CD8-positive, alpha-beta memory T cell (primary cell): ENCODE measurements at places on chromosomes 13 and 19.

DNA sequence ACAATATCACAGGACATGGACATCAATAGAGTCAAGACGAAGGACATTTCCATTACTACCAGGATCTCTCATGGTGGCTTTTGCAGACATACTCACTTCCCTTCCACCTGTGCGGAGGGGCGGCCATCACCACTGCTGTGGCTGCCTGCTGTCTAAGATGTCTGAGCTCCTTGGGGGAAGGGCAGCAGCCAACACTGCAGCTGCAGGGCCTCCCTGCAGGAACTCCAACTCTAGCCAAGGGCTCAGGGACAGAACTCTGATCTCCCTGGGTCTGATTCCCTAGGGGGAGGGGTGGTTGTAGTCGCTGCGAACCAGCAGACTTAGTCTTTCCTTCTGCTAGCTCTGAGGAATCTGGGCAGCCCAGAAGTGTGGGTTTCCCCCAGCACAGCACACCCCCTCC lies 78.9 kb upstream of the ANKRD10 start:
- DNase-seq, result no peak

- DNase-seq, result peak; percentile 83
Observed at GRCh38 chr19:4139614-4140236, 13.7 kb upstream of the CREB3L3 start.

DNA sequence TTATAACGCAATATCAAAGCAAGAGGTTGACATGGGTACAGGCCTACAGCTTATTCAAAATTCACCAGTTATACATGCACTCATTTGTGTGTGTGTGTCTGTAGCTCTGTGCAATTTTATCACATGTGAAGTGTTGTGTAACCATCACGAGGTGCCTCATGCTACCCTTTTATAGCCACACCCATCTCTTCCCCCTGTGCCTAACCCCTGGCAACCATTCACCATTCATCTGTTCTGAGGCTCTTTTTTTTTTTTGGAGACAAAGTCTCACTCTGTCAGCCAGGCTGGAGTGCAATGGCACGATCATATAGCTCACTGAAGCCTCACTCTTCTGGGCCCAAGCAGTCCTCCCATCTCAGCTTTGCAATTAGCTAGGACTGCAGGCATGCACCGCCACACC lies 78.4 kb downstream of the DPF1 start:
- no peak for DNase-seq

GRCh38 chr13:97459215-97459777 lies 25.3 kb downstream of the RAP2A start:
- no peak for DNase-seq

DNA sequence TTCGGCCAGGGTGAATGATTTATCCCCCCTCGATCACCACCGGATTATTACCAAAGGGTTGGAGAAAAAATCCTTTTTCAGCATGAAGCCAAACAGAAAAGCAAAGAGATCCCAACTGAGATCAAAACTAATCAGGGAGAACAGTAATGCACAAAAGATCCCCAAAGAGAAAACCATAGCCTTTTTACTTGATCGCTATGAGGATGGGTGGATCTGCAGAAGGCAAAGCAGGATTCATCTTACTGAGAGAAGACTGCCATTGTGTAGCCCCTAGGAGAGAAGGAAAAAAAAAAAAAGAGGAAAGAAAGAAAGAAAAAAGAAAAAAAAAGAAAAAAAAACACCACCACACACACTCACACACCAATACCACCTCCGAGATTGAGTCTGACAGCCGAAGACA lies at the start of gene FGF14:
FGF14 (minus strand) TSS at position 283 of the 400 bp plus-strand sequence.
- no peak for DNase-seq

DNA sequence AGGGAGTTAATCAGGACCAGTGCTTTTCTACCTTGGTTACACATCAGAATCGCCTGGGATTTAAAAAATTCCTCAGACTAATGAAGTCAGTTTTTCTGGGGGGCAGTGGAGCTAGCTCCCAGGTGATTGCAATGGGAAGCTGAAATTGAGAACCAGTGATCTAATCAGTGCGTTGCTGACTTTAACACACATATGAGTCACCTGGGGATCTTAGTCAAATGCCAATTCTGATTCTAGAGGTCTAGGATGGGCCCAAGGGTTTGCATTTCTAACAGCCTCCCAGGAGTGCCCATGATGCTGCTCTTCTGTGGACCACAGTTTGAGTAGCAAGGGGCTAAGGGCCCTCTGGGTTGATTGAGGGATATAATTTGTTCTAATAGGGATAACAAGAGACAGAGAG lies 54.5 kb downstream of the KL start:
- DNase-seq, result no peak

DNA sequence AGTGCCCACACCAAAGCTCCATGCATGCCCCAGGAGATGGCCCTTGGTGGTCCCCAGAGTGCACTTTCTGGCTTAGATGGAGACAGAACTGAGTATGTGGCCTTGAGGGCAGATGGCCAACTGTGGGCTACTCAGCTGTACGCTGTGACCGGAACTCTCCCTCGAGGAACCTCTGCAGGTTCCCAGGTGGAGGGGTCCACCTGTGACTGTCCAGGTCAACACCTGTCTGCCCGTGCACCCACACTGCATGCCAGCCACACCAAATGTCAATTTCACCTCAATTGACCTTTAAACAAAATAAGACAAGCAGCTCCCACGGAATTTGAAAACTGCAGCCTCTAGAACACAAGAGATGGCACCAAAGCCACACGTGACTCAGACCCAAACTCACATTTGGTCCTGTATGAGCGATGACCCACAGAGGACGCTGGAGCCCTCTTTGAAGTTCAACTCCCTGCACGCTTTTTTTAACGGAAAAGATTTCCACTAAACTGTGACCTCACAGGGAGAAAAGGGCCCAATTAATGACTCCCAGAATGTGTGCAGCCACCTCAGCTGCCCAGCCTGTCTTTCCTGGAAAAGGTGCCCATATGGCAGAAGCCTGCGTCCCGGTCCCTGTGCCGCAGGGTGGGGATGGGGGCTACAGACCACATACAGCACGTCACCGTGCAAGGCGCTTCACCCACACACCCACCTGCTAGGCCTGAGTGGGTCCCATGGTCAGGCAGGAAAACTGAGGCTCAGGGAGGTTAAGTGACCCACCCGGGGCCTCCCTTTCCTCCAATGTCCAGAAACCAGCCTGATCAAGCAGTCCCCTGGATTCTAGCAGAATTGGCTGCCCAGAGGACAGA lies 47.7 kb downstream of the KLF2 start:
- DNase-seq, result no peak

DNA sequence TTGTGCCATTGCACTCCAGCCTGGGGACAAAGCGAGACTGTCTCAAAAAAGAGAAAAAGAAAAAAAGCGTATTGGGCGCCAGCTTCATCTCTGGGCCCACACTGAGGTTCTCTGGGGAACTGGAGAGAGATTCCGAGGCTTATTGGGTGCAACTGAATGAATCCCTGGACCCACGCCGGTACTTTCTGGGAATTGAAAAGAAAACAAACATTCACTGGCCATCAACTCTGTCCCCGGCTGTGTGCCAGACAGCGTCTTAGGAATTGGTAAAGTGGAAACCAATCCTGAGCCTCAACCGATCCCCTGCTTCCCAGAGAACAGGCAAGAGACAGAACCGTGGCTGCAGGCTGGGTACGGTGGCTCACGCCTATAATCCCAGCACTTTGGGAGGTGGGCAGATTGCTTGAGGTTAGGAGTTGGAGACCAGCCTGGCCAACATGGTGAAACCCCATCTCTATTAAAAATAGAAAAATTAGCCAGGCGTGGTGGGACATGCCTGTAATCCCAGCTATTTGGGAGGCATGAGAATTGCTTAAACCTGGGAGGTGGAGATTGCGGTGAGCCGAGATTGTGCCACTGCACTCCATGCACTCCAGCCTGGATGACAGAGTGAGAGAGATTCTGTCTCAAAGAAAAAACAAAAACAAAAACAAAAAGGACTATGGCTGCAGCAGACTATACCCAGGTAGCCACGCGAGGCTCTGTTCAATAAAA lies 8.6 kb downstream of the ANO8 start:
- no peak for DNase-seq
